Stimulated activated CD8-positive, alpha-beta memory T cell treated with anti-CD3 and anti-CD28 coated beads, Interleukin-7, amount 100 ng/mL, for 4 hours (primary cell): ENCODE measurements at places on chromosomes 1 and 21.

DNA sequence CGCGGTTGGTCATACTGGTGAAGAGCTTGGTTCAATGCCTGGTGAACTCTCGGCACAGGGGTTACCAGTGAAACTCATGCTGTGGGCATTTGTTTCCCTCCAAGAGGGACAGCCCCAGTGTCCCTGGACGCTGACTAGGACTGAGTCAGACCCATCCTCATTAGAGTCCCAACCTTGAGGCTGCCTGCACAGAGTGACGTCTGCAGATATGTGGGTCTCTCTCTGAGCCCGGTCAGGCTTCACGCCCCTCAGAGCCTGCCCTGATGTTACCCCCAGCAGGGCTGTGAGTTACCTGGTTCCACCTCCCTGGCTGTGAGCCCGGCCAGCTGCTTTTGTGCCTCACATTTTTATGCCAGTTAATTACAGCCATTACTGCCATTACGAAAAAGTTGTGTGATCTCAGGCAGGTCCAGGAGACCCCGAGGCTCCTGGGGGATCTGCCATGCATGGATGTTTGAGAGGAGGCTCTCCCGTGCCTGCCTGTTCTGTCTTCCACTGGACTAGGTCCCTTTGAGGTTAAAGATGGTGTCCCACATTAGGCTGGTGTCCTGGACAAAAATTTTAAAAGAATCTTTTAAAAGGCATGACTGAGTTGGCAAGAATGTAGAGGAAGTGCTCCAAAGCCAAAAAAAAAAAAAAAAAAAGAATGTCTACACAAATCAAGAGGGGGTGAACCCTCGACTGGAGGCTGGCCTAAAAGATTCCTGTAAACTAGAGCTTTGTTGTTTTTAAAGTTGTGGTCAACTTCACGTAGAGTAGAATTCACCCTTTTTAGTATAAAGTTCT lies 36.6 kb upstream of the PADI1 start:
- no peak for DNase-seq

- DNase-seq = no peak
These were observed 135.1 kb downstream of the RRAGC start for GRCh38 chr1:38724160-38725131.

DNA sequence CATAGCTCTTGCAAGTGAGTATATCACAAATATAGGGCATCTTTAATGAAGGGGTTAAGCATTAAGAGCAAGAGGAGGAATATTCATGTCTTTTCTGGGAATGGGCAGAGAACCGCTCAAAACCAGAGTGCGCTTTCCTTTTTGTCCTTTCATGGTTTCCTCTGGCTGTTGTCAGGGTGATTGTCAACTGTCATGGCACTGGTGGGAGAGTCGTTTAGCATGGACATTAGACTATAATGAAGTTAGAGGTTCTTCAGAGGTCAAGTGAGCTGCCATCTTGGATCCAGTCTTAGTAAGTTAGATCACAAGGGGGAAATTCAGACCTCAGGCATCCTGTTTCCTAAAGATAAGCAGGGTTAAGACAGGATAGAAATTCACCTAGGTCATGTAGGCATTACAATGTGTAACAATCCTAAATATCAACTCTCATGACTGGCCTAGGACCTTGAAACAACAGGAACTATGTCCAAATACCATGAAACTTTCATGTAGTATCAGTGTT lies 12.1 kb upstream of the COA6 start:
- no peak for DNase-seq

DNA sequence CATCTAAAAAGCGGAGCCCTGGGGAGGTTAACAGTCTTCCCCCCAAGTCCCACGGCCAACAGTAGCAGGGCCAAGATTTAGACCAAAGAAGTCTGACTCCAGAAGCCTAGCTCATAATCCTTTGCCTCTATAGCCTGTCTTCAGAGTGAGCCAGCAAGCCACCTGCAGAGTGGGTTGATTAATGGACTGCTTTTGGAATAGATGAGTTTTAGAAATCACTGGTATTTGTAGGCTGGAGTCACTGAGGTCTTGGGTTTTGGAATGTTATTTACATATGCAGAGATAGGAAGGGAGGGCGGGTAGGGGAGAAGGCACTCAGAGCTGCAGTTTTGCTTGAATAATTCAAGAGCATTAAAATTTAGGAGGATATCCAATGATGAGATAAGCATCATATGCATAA lies 90.8 kb upstream of the L1TD1 start:
- DNase-seq = no peak

DNA sequence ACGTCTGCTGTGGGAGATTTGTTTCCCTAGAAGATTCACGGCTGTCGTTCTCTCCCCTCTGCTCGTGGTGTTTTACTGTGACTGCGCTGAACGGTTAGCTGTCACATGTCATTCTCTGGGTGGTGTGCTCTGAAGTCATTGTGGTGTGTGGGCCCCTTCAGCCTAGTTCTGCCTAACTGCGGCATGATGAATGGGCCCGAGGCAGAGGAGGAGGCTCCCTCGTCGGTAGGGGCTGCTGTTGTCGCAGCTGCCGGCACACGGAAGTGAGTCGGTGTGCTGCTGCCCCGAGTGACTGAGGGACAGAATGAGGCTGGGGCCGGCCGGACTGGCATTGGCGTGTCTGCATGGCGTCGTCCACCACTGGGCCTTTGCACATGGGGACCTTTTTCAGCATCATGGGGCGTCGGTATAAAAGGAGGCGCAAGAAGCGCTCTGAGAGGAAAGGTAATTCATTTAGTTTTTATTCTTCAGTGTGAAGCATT lies 77.9 kb downstream of the ADARB1 start:
- DNase-seq = peak; percentile 55

DNA sequence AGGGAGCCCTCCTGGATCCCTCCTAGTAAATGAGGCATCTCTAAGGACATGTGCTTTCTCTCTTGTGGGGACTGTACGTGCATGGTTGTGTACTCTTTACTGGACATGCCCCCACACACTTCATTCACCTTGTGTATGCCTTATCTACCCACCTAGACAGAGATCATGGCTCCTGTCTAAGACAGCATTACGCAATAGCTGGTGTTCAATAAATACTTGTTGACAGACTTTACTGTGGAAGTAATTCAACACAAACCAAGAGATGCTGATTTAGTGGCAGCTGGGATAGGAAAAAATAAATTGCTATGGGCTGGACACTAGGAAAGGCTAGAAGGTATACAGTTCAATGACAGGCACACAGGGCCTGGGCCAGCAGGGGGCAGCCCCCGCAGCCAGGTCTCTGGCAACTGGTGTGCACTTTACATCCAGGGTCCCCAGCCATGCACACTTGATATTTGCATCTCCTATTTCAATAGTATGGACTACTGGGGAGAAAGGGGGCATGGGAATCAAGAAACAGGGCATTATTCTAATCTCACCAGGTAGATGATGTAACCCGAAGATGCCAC lies 24.2 kb downstream of the TRABD2B start:
- no peak for DNase-seq

GRCh38 chr1:70552662-70553566 lies 141.8 kb downstream of the CTH start:
- DNase-seq = no peak

- no peak for DNase-seq
These were observed 24.3 kb upstream of the LELP1 start for GRCh38 chr1:153178922-153179321.

DNA sequence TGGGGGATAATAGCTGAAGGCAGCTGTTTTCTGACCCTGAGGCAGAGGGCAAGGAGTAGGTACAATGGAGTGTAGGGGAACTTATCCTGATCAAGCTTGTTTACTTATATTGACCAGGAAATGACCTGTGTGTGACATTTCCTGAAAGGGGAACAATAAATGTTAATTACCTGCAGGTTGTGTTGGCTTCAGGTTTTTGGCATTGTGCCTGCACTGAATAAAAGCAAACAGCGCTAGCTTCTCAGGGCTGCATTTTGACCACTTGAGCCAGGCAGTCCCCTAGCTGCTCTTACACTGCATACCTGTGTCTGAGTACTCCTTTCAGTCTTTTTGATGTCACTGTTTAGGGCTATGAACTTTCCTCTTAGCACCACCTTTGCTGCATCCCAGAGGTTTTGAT lies 40.6 kb downstream of the DRAM2 start:
- no peak for DNase-seq

GRCh38 chr1:170657275-170657853 lies 6.6 kb upstream of the PRRX1 start:
- DNase-seq = no peak
